ENCODE measurements at places on chromosomes 1 and 21. TPM values are rescaled to one million over a fixed set of nuclear protein-coding genes. Genes with fewer than 3 reads are reported as not detected.

TTC34 gene
- total RNA-seq = 0.10 TPM

DNA sequence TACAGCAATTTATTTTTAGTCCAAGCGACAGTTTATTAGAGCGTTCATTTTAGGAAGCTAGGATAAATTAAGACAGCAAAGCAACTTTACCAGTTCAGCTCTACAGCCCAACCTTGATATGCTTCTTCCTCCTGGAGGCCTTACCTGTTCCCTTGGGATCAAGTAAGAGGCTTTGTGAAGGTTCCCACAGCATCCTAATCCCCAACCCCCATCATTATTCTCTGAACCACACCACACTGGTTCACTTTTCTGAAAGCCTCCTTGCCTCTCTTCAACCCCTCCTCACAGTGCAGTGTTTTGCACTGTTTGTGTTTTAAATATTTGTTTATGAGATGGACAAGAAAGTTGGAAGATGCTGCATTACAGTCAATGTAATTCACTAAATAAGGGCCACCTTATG lies 126.3 kb upstream of the CXADR start:
- DNase-seq = no peak

C1orf87 gene
- total RNA-seq = not detected

- no peak for DNase-seq
These were observed 8.3 kb upstream of the PPM1J start for GRCh38 chr1:112723511-112723839.

GRCh38 chr1:221016751-221017150 lies 137.5 kb downstream of the HLX start:
- no peak for DNase-seq

COL11A1 gene
- 0.12 TPM for total RNA-seq

- no peak for DNase-seq
These were observed 15.8 kb downstream of the KCNQ4 start for GRCh38 chr1:40799351-40799867.

GRCh38 chr1:237025358-237026074 lies 16.5 kb upstream of the RYR2 start:
- DNase-seq = no peak

DNA sequence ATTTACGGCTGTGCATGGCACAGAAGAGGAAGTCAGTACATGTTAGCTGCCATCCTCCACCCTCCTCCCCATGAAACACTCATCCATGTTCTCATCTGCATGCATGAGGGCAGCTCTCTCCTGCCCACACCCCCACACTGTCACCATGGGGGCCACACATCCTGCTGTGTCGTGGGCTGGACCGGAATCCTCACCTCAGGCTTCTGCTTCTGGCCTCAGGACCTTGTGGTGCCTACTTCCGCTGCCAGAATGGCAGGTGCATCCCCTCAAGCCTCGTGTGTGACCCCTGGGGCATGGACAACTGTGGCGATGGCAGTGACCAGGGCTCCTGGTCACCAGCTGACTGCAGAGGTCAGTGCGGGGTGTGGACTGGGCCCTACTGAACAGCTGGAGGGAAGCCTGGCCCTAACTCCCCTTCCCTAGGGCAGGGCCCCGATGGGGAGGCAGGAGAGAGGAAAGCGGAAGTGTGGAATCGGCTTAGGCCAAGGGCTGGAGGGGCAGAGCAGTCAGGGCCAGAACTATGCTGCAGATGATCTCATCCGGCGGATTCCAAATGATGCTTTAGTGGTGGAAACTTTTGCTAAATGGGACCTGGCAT lies 3.8 kb downstream of the LDLRAD2 start:
- no peak for DNase-seq

ADAMTSL4 gene
- 1.3 TPM for total RNA-seq

GRCh38 chr1:232944347-232944746 lies 6.1 kb upstream of the NTPCR start:
- DNase-seq = no peak

Measured in glomerular endothelial cell (primary cell).